ENCODE measurements at places on chromosomes 13 and 19. TPM values are rescaled to one million over a fixed set of nuclear protein-coding genes. Genes with fewer than 3 reads are reported as not detected.

Gene ZNF180
- 7.5 TPM for total RNA-seq

Gene ANKLE1
- 0.41 TPM for total RNA-seq

Gene MBD3L2
- total RNA-seq: not detected

Gene NKG7
- total RNA-seq: not detected

Gene RXFP2
- total RNA-seq: not detected

Gene LPAR2
- 4.7 TPM for total RNA-seq

Gene CCDC106
- 19.4 TPM for total RNA-seq

Gene NAPSA
- total RNA-seq: 0.85 TPM

Gene THOP1
- total RNA-seq: 97.7 TPM

Gene ZNF121
- 3.2 TPM for total RNA-seq

Gene PEG3
- total RNA-seq: not detected

Gene TDRD12
- total RNA-seq: 0.22 TPM

Gene SBK2
- total RNA-seq: 1.9 TPM

Gene CEACAM20
- 0.05 TPM for total RNA-seq

Gene RASGRP4
- 0.05 TPM for total RNA-seq

Gene APOC1
- total RNA-seq: 113 TPM

Gene LYL1
- total RNA-seq: 0.85 TPM

Gene TM9SF2
- total RNA-seq: 54.0 TPM

Gene KLK5
- 0.09 TPM for total RNA-seq

Gene C3
- 50.2 TPM for total RNA-seq

Gene INSL3
- not detected for total RNA-seq

Gene SIAH3
- total RNA-seq: not detected

Gene ZMYM2
- 18.3 TPM for total RNA-seq

Gene SYCN
- total RNA-seq: not detected

Gene ZNF443
- total RNA-seq: 0.87 TPM

Gene C19orf73
- total RNA-seq: 1.6 TPM

Gene ZNF549
- 1.7 TPM for total RNA-seq

Gene ZNF667
- not detected for total RNA-seq

Gene CRTC1
- total RNA-seq: 4.6 TPM

Gene INAFM1
- 10.9 TPM for total RNA-seq

Gene TMEM221
- total RNA-seq: 0.67 TPM

Gene ZNF726
- total RNA-seq: 0.46 TPM

Gene EBI3
- total RNA-seq: 2.5 TPM

Gene GALP
- total RNA-seq: not detected

Gene ADPRHL1
- 18.6 TPM for total RNA-seq

Gene CEACAM16
- total RNA-seq: 0.13 TPM

Gene SCGB2B2
- total RNA-seq: 0.02 TPM

Gene ZNF225
- 2.6 TPM for total RNA-seq

Gene PEX11G
- 2.1 TPM for total RNA-seq

Gene RINL
- total RNA-seq: 2.0 TPM

Gene SYNE4
- 0.15 TPM for total RNA-seq

Gene ZNF682
- not detected for total RNA-seq

Gene NLRP9
- not detected for total RNA-seq

Gene OR7G3
- not detected for total RNA-seq

Gene HSH2D
- not detected for total RNA-seq

Gene CILP2
- 0.22 TPM for total RNA-seq

Gene HSPB6
- total RNA-seq: 0.24 TPM

Gene SMG9
- 55.9 TPM for total RNA-seq

Gene FCHO1
- 18.8 TPM for total RNA-seq

Gene SLC7A9
- 0.43 TPM for total RNA-seq

Gene KANK3
- total RNA-seq: 7.6 TPM

Gene CHERP
- total RNA-seq: 30.9 TPM

Gene IQCN
- 0.92 TPM for total RNA-seq

Gene ATP4B
- total RNA-seq: not detected

Gene COQ8B
- total RNA-seq: 102 TPM

Gene PSG6
- total RNA-seq: 0.11 TPM

Gene HPN
- 0.08 TPM for total RNA-seq
